ENCODE measurements at places on chromosomes 5 and 9.

- no peak for DNase-seq
Observed at GRCh38 chr5:1767524-1768282, 31.9 kb downstream of the MRPL36 start.

- DNase-seq: no peak
Observed at GRCh38 chr5:32814620-32815019, 103.5 kb downstream of the NPR3 start.

GRCh38 chr5:151703227-151703626 lies 16.5 kb upstream of the SPARC start:
- no peak for DNase-seq

- DNase-seq: no peak
Observed at GRCh38 chr5:32254881-32255539, 57.7 kb downstream of the MTMR12 start.

DNA sequence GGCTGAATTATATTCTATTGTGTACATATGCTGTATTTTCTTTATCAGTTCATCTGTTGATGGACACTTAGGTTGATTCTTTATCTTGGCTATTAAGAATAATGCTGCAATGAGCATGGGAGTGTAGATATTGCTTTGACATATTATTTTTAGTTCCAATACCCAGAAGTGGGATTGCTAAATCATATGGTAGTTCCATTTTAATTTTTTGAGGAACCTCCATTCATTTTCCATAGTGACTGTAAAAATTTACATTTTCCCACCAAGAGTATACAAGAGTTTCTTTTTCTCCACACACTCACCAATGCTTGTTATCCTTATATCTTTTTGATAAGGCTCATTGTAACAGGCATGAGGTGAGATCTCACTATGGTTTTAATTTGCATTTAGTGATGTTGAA lies 19.4 kb downstream of the JAK2 start:
- DNase-seq: no peak

GRCh38 chr5:123455640-123456039 lies 32.4 kb upstream of the CEP120 start:
- no peak for DNase-seq

Data from small intestine (tissue), 16 donors.